ENCODE measurements at places on chromosomes 11 and 22.

GRCh38 chr11:108037636-108038035 lies 28.9 kb downstream of the CUL5 start:
- no peak for DNase-seq

GRCh38 chr22:19407649-19408606 lies 23.6 kb downstream of the HIRA start:
- peak; percentile 15 for DNase-seq

DNA sequence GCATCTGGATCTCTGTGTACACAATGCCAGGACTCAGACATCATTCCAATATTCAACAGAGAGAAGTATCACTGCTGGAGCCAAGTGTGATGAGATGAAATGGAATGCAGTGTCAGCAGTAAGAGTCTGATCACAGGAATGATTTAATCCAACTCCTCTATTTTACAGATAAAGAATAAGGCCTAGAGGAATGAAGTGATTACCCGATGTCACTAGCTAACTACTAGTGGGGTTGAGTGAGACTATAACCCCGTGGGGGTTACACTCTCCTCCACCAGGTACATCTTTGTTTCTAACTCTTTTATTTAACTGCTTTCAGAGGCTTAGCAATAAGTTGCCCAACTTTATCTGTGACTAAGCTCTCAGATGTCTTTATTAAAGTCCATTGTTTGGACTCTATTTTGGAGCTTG lies 94.2 kb upstream of the FAT3 start:
- DNase-seq: no peak

DNA sequence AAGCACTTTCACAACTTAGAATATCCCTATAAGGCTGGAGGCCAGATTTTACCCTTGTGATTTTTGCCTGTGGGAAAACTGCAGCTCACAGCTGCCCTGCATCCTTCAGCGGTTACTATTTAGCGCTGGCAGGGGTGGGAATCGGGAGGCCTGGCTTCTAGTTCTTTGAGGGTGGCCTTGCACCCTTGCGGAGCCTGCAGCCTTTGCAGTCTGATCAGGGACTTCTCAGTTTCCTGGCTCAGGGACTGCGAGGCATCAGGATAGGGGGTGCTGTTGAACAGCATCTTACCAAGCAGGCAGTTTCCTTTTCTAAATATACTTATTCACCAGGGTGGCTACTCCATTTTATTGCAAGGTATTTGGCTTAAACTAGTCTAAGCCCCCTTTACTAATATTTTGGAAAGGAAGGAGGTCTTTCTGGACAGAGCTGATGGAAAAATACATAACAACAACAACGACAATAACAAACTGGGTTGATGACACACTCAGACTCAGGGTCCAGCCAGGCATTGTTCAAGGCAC lies 2.9 kb upstream of the APOA1 start:
- DNase-seq: no peak

Data from HAP-1 (cell line).